ENCODE measurements at places on chromosomes 11 and 22.
A peak's percentile ranks its signal among the peaks of the same experiment; 100 is the strongest.

GRCh38 chr22:32204040-32204855 lies 625 bp downstream of the RFPL2 start:
- no peak for DNase-seq

DNA sequence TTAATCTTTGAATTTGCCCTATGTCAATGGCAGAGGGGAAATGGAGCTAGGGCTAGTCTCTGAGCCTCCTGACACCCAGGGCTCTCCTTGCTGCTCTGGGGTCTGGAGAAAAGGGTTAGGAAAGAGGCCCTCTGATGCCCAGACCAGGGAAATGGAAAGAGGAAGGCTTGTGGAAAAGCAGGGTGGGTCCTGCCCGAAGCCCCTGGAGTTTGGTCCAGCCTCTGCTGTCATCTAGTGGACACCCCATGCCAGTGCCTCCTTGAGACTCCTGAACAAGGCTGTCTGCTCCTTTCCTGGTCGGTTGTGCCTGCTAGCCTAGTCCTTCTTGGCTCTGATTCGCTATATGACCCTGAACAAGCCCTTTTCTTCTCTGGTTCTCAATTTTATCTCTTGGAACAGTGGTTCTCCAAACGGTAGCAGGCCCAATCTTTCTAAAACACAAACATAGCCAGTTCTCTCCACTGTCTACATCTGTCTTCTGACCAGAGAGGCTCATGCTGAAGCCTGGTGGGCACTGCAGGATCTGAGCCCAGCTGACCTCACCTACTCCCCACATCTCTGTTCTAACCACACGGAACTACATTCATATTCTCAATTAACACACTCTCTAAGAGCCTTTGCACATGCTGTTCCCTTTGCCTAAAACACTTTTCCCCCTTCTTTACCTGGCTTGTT lies 8.8 kb upstream of the PLA2G3 start:
- peak; percentile 7 for DNase-seq

DNA sequence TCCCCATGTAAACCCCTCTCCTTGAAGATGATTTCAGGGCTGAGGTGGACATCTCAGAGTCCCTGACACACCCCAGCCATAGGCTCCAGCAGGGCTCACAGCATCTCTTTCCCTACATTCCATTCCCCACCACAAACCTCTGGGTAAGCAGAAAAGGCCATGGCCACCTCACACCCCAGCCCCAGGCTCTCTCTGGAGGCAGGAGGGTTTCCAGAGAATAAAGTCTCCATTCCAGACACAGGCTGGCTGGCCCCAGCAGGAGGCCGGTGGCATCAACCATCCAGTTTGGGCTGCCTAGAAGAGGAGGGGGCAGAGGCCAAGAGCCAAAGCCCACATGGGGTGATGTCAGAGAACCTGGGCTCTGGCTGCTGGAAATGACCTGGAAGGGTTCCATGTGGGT lies 61.4 kb downstream of the TP53I11 start:
- DNase-seq = no peak

DNA sequence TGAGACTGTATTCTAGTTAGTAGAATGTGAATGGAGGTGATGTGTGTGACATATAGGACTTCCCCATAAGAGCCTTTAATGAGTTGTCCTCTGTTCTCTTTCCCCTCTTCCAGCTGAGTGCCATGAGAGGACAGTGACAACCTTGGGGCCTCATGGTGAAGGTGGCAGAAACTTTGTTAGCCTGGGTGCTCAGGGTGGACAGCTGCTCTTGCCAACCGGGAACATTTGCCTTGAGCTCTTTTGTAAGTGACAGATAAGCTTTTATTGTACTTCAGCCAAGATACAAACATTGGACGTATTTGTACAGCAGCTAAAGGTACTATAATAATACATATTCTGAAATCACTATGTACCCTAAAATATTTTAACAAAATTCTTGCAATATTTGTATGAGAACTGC lies 33.0 kb upstream of the PLET1 start:
- DNase-seq = no peak

DNA sequence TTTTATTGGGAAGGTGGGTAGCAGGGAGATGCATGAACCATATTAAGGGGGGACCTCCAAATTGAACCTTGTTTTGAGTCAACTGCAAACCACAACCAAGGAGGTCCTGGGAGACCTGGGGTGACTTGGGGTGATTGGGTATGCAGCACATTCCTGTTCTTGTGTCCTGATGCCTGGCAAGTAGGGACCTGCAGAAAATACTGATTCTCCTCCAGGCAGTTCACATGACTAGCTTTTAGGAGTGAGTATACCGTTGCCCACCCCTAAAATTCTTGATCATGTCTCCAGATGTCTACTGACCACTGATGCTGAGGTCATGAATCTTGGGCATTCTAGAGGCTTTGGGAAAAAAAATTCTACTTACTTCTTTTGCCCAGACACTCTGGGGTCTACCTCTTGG lies 6.3 kb downstream of the EHF start:
- DNase-seq = no peak

DNA sequence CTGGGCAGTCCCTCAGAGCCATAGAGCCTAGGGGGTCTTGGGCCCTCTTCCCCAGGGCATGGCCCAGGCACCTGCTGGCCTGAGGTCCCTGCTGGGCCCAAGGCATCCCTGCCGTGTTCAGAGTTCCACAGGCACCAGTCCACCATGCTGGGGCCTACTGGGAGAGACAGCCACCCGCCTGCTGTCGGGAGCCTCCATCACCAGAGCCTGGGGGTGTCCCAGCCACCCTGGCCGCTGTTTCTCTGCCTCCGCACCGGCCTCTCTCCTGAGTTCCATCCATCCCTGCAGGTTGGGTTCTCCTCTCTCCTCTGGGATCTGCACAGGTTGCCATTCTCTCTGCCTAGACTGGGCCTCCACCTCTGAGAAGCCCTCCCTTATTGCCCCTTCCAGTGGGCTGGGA lies 68.6 kb downstream of the KCNQ1 start:
- no peak for DNase-seq

- no peak for DNase-seq
Observed at GRCh38 chr11:131868629-131869507, 498.5 kb downstream of the NTM start.

- no peak for DNase-seq
Observed at GRCh38 chr22:49251371-49251770, 576.3 kb downstream of the BRD1 start.

- no peak for DNase-seq
Observed at GRCh38 chr11:66843776-66844495, 695 bp downstream of the RCE1 start.

- no peak for DNase-seq
Observed at GRCh38 chr11:27328614-27329013, 34.4 kb downstream of the CCDC34 start.

DNA sequence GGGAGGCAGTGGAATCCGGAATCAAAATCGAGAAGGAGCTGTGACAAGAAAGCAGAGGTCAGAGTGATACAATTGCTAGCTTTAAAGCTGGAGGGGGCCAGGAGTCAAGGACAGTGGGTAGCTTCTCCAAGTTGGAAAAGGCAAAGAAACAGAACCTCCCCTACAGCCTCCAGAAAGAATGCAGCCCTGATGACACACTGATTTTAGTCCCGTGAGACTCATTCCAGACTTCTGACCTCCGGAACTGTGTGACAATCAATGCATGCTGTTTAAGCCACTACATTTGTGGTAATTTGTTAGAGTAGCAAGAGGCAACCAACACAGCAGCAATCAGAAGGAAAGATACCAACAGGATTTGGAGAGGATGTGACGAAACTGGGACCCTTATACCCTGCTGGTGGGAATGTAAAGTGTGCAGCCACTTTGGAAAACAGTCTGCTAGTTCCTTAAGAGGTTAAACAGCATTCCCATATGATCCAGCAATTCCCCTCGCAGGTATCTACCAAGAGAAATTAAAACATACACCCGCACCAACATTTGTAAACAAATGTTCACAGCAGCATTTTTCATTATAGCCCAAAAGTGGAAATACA lies 66.7 kb downstream of the DSCAML1 start:
- DNase-seq = no peak

DNA sequence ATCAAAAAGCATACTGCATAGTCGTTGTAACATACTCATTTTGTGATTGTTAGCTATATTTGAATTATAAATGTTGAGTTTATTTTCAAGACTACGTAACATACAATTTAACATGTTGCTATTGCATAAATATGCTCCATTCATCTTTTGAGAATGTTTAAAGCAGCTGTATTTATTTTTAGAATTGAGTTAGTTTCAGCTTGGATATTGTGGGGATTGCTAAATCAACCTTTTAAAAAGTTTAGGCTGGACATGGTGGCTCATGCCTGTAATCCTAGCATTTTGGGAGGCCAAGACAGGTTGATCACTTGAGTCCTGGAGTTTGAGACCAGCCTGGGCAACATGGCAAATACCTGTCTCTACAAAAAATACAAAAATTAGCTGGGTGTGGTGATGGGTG lies 288.1 kb downstream of the DYNC2H1 start:
- DNase-seq = no peak

DNA sequence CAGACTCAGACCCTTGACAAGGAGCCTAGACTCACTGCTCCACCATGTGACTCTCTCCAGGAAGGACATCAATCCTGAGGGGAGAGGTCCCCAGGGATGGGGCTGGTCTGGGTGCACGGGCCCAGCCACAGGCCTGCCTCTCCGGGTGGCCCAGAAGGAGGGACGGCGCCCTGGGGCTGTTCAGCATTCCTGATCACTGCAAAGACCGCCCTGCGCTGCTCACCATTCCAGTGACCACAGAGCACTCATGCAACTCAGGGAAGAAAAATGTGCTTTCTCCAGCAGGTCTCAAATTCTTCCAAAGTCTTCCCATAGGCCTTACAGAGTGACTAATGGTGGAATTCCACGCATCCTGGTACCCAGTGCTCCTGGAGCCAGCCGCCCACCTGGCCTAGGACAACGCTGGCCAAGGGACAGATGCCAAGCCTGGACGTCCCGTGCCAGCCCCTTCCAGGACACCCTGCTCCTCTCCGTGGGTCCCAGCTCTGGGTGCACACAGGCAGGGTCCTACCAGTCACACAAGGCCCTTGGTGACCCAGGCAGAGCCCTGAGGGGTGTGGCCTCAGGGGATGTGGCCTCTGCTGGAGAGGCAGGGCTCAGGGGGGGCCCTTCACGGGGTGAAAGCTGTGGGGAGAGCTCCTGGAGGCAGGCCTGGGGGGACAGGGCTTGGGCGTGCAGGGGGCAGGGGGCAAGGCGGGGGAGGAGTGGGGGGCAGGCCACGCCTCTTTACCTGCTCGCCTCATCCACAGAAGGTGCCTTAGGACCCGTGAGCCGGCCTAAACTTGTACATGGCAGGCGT lies 178.8 kb downstream of the IGLL1 start:
- DNase-seq = no peak

DNA sequence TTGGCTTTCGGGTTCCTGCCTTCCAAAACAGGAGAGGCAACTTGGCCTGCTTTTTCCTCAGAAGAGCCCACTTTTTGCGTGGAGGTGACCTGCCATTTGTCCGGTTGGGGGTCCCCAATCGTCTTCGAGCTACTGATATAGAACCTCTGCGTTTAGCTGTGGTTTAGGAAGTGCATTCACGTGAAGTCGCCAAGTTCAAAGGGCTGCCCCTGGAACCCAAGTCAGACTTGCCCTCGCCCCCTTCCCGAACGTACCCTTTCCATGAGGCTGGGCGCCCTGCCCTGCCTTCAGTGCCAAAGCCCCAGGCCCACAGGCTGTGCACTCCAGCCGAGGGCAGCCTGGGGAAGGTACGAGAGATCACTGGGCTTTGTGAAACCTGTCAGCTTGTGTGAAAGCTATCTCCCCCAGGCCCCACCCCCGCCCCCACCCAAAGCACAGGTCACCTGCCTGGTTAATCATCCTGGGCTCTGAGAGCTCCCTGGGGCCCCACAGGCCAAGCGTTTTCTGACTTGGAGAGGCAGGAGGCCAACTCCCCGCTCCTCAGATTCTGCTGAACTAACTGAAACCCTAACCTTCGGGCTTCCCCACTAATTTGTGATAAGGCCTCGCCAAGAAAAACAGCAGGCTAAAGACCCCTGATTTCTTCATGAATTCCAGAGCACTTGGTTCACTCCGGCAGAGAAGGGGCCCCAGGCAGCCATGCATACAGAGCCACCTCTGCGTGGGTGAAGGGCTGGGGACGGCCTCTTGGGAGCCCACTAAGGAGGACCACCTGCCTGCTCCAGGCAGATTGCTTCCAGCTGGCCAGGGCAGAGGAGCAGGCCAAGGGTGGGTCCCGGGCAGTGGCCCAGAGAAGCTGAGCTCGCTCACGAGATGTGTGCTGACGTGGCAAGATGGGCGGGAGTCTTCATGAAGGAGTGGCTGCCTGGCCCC lies 25.8 kb upstream of the KCNQ1OT1 start:
- no peak for DNase-seq

DNA sequence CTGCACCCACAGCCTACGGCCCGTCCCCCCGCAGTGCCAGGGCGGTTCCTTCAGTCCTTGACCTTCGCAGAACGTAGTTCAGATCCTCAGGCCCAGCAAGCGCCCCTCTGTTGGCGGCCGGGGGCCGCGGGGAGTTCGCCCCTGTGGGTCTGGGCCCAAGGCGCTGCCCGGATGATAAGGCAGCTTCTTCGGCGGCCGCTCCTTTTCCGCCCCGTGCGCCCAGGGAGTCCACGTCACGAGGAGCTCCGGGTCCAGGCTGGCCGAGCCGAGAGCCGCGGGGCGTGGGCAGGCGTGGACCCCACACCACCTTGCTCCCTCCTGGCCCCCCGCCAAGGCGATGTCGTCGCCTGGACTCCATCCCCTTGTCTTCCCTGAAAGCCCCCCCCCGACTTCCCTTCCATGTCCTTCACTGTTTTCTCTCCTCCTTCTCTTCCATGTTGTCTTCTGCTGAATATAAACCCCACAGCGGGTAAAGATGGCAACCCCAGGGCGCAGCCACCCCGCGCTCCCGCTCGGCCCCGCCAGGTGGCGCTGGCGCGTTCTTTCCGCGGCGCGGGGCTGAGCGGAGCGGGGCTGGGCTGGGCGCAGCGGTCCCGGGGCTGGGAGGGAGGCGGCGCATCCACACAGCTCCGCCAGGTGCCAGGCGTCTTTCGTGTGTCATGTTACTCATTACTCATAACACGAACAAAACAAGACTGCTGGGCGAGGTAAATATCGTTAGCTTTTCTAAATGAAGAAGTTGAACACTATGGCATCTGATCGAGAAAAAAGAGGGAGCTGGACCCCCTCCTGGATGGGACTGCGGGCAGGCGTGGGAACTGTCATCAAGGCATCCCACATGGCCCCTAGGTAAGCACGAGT lies 321.0 kb downstream of the NTM start:
- DNase-seq = no peak

GRCh38 chr11:45921561-45922424 lies 663 bp upstream of the LARGE2 start:
- DNase-seq = no peak

DNA sequence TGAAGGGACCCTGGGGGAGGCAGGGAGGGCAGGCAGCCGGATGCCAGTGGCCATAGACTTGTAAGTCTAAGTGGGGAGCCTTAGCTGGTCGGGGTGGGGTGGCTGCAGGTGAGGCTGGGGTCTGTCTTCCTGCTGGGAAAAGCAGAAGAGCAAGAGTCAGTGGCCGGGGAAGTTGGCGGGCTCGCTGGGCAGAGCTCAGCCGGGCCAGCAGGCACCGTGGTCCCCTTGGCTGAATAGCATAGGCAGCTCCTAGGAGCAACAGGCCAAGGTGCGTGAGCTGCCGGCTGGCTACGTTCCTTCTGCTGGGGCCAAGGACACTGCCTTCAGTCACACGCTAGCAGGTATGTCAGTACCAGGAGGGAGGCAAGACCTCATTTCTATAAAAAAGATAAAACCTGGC lies 67.8 kb upstream of the A4GALT start:
- no peak for DNase-seq

Data from activated CD8-positive, alpha-beta memory T cell treated with anti-CD3 and anti-CD28 coated beads for 48 hours (primary cell).